ENCODE measurements at places on chromosomes 1 and 21. TPM values are rescaled to one million over a fixed set of nuclear protein-coding genes. Genes with fewer than 3 reads are reported as not detected.
A peak's percentile ranks its signal among the peaks of the same experiment; 100 is the strongest.

DNA sequence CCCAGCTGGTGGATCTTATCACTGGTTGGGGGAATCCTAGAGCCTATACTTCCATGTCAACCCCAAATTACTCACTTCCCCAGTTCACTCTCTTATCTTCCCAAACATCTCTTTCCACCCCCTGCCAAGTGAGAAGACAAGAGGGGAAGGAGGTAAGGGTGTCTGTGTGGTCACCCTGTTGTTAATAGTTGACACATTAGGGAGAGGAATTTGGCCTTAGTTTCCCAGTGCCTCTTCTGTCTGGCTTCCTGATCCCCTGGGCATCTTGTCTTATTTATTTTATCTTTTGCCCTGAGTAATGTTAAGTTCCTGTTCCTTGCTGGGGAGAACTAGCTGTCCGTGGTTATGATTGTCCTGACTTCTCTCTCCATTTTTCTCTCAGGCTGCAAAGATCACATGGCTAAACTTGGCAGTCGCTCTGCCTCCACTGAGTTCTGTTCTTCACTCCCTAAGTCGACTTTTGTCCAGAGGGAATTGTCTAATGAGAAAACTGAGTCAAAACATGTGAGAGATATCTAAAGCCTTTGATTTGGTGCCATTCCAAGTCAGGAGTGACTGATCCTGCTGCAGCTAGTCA lies 157.1 kb upstream of the SYT6 start:
- no peak overlapping the region for H3K27ac ChIP-seq
- H3K4me1 ChIP-seq: peaks cover 8% of the 10 kb centered on the region
- no peaks in the 10 kb centered on the region for H3K36me3 ChIP-seq
- H3K4me3 ChIP-seq: no peak overlapping the region
- DNase-seq: no peak
- no peaks in the 10 kb centered on the region for H3K27me3 ChIP-seq

- DNase-seq: no peak
- H3K27ac ChIP-seq: no peak overlapping the region
- H3K4me1 ChIP-seq: no peaks in the 10 kb centered on the region
- no peaks in the 10 kb centered on the region for H3K27me3 ChIP-seq
- H3K36me3 ChIP-seq: no peaks in the 10 kb centered on the region
- no peak overlapping the region for H3K4me3 ChIP-seq
These were observed 271.3 kb upstream of the B3GALT2 start for GRCh38 chr1:193457676-193458075.

GRCh38 chr1:242690849-242691609 lies 166.5 kb upstream of the PLD5 start:
- no peaks in the 10 kb centered on the region for H3K4me1 ChIP-seq
- no peak overlapping the region for H3K4me3 ChIP-seq

- H3K4me1 ChIP-seq: peaks cover 23% of the 10 kb centered on the region
- H3K36me3 ChIP-seq: no peaks in the 10 kb centered on the region
These were observed 814 bp upstream of the DYRK3 start for GRCh38 chr1:206634365-206635079.

- no peak overlapping the region for H3K27ac ChIP-seq
- no peaks in the 10 kb centered on the region for H3K36me3 ChIP-seq
- H3K4me1 ChIP-seq: no peaks in the 10 kb centered on the region
- no peak overlapping the region for H3K4me3 ChIP-seq
These were observed 96.4 kb downstream of the PKN2 start for GRCh38 chr1:88780485-88780884.

DNA sequence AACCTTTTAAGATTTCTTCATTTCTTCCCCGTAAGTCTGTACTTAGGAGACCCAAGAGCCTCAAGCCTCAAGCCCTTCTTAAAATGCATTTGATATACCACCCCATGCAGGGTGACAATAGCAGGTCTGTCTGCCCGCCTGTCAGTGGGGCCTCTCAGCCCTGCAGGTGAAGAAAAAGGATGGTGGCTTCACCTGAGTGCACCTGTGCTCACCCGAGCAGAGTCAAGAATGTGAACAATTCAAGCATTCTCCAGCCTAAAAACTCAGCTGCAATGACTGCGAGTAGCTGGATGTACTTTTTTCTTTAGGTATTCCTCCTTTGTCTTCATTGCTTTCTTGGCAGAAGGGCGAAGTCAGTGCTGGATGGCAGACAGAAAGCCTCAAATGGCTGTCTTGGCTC lies 203.3 kb downstream of the LMX1A start:
- no peak for DNase-seq
- H3K36me3 ChIP-seq: no peaks in the 10 kb centered on the region
- H3K27me3 ChIP-seq: no peaks in the 10 kb centered on the region
- no peaks in the 10 kb centered on the region for H3K4me1 ChIP-seq
- H3K4me3 ChIP-seq: no peak overlapping the region

- DNase-seq: peak; percentile 63
- peaks cover 26% of the 10 kb centered on the region for H3K27me3 ChIP-seq
- no peak overlapping the region for H3K27ac ChIP-seq
- H3K36me3 ChIP-seq: no peaks in the 10 kb centered on the region
- H3K4me3 ChIP-seq: no peak overlapping the region
These were observed 6.3 kb upstream of the CRYBG2 start for GRCh38 chr1:26359981-26360806.

- no peaks in the 10 kb centered on the region for H3K4me1 ChIP-seq
- DNase-seq: no peak
- H3K36me3 ChIP-seq: peaks cover 10% of the 10 kb centered on the region
- no peak overlapping the region for H3K27ac ChIP-seq
- no peaks in the 10 kb centered on the region for H3K27me3 ChIP-seq
These were observed 10.1 kb downstream of the SLC6A9 start for GRCh38 chr1:44021156-44021555.

DNA sequence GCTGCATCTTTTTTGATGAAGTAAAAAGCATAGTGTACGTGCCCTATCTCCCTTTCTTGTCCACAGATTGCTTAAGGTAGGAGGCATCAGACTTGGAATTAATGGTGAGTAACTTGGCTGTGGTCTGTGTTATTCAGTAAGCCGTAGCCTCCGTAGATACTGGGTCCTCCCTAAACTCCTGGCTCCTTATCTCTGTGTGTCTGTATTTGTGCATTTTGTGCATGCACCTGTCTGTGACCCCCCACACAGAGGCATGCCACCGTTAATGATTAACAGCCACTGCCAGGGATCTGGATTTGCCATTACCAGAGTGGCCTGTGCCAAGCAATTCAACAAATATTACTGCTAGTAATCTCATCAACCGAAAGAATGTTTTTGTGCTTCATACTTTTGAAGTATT lies 31.9 kb downstream of the MAP3K21 start:
- no peak overlapping the region for H3K27ac ChIP-seq
- no peaks in the 10 kb centered on the region for H3K4me1 ChIP-seq

DNA sequence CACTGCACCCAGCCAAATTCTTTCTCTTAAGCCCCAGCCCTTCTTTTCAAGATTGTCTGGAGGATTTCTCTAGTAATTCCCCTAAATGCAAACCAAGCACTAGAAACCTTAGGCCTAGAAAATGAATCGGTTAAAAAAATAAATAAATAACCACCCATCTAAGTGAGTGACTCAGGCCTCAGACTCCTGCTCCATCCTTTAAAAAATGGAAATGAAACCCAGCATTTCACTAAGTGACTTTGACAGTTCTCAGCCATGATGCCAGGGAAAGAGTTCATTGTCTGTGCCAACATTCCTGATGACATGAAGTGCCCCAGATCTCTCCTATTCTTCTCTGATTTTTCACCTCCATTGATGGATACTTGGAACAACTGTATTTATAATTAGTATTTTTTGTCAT lies 415.2 kb upstream of the DAB1 start:
- H3K27me3 ChIP-seq: no peaks in the 10 kb centered on the region
- no peaks in the 10 kb centered on the region for H3K36me3 ChIP-seq
- no peak overlapping the region for H3K27ac ChIP-seq
- DNase-seq: no peak
- H3K4me3 ChIP-seq: no peak overlapping the region

Gene OR2T2
- not detected for total RNA-seq

Gene MXRA8
- 106 TPM for total RNA-seq

Gene RC3H1
- total RNA-seq: 43.8 TPM

Gene FABP3
- 6.4 TPM for total RNA-seq

Gene SELP
- 1.9 TPM for total RNA-seq

Gene RAD54L
- total RNA-seq: not detected

Gene TRAF3IP3
- 1.2 TPM for total RNA-seq

Gene F3
- total RNA-seq: 53.7 TPM

Gene GNAI3
- total RNA-seq: 6.4 TPM

Data from sigmoid colon (tissue), 7 donors.